ENCODE measurements at places on chromosomes 3 and 15.

DNA sequence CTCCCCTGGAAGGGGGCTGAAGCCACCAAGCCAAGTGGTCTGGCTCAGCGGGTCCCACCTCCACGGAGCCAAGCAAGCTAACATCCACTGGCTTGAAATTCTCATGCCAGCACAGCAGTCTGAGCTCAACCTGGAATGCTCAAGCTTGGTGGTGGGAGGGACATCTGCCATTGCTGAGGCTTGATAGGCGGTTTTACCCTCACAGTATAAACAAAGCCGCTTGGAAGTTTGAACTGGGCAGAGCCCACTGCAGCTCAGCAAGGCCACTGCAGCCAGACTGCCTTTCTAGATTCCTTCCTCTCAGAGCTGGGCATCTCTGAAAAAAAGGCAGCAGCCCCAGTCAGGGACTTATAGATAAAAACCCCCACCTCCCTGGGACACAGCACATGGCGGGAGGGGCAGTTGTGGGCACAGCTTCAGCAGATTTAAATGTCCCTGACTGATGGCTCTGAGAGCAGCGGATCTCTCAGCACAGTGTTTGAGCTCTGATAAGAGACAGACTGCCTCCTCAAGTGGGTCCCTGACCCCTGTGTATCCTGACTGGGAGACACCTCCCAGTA is 23.2 kb upstream of the IGSF10 start:
- no peak for DNase-seq

- DNase-seq: no peak
Observed at GRCh38 chr3:127153506-127153815, 39.5 kb upstream of the PRR23E start.

- no peak for DNase-seq
Observed at GRCh38 chr15:60584355-60584998, 105.5 kb upstream of the ICE2 start.

- no peak for DNase-seq
Observed at GRCh38 chr3:171415070-171415469, 45.1 kb downstream of the TNIK start.

DNA sequence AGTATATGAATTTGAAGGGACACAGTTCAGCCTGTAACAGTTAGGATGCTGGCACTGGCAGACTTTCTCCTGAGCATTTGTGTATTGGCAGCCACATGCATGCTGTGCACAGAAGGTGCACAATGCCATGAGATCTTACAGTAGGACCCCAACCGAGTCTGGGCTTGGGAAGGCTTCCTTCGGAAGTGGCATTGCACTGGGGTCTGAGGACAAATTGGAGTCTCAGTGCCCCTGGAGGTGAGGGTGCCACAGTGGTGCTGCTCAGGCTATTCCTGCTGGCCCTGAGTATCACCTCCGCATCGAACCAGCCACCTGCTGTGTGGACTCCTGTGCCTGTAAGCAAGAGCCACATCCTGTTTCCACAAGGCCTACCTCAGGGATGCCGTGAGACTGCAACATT is 99.5 kb downstream of the DNAJB8 start:
- no peak for DNase-seq

- no peak for DNase-seq
Observed at GRCh38 chr3:22495791-22496190, 707.3 kb upstream of the UBE2E2 start.

DNA sequence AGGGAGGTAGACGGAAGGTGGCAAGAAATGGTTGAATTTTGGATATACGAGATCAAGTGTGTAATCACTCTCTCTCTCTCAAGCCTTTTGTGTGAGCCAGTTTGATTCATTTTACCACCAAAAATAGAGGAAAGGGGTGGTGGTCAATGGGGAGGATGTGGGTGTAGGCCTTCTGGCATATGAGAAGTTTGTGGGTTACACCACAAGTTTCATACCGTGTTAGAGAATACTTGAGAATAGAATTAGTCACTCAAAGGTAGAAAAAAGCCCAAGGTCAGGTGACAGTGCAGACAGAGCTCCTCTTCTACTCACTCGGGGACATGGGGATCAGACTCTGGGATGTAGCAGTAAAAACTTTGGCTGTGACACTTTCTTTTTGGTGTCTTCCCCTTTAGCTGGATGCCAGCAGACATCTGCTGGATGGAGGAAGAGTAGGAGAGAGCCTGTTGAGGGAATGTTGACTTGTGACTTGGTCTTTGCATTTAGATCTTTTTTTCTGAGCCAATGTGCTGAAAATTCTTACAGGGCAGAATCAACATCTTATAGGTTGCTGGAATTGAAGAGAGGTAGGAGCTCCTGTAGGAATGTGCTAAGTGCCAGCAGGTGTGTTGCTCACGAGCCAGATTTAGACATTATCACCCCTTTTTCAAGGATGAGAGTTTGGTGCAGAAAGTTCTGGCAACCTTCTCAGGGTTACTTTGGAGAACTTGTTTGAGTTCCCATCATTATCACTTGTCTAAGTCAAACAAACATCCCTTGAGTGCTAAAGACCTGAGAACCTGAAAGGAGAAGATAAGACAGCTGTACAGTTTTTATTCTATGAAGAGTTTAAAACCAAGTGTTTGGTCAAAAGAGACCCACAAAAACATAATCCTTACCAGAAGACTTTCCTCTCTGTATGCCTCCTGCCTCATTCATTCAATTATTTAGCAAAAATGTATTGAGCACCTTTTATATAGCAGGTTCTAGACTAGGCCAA is 43.9 kb upstream of the RYK start:
- DNase-seq: no peak

- DNase-seq: peak; percentile 82
Observed at GRCh38 chr3:171967932-171968678, 71.3 kb upstream of the FNDC3B start.

DNA sequence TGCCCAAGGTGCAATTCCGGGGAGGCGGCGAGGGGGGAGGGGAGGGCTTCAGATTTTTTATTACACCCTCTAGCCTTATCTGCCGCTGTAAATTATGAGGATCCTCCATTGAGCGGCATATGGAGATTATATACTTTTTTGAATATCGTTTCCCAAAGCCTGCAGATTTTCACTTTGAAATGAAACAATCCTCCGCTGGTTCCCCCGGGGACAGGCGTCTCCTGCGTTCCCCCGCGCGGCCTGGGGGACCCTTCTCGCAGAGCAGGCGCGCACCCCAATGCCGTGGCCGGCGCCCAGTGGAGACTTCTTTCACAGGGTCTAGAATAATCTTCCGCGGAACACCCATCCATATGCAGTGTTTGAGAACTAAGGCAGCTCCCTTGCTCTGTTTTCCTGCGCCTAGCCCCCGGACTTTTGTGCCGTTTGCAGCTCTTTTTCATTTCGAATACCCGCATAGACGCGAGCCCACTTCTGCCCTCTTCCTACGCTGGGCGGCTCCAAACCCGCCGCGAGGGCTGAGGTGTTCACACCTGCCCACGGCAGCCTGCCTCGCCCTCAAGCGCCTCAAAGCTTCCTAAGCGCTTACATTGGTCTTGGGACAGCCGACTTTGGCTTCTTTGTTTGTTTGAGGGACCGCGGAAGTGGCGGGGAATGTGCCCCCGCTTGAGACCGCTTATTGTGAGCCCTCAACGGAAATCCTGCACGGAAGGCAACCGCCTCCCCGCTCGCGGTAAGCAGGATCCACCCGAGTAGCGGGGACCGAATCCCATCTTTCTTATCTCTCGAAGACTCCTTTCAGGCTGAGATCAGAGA is 7.5 kb downstream of the SOX14 start:
- no peak for DNase-seq

DNA sequence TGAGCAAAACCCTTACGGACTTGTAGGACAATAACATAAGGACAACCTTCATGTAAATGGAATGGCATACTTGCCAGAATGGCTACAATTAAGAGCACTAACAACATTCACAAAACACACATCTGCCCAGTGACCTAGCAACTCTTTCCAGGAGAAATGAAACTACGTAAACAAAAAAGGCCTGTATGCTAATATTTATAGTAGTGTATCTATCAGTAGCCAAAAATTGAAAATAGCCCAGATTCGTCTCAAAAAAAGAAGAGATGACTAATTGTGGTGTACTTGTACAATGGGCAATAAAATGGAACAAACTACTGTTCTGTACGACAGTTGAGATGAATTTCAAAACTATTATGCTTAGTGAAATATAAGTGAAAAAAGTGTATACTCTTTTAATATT is 38.4 kb downstream of the CMC1 start:
- DNase-seq: no peak

- DNase-seq: no peak
Observed at GRCh38 chr15:60125334-60125733, 121.2 kb downstream of the FOXB1 start.

DNA sequence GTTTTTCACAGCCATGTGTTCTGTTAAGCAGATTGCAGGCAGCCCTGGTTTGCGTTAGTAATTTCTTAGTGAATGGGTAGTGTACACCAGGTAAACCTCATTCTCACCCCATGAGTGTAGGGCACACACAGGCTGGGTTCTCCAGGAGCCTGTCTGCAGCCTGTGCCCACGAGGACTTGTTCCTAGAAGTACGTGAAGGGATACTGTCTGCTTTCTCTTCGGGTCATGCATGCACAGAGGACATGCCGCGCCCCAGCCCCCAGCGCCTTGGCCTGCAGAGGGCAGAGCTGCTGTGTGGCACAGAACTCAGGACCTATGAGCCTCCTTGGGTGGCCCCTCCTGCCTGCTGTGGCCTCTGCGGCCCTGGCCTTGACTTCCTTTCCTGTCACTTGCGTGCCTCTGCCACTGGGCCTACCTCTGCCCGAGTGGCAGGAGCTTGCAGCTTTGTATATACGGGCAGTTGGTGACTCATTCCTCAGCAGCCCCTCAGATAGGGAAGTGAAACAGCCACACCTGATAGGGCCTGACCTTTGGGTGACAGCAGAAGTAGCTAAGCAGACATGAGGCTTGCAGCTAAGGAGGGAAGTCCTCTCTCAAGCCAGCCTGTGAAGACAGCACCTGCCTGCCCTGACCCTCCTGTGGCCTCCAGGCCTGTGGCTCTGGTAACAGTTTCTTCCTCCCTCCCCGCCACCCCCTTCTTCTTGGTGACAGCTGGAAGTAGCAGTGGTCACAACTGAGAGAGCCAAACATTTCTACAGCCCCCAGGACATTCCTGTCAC is 19.5 kb downstream of the PPCDC start:
- peak; percentile 83 for DNase-seq

GRCh38 chr3:38564631-38565338 is 68.6 kb downstream of the EXOG start:
- no peak for DNase-seq

- DNase-seq: no peak
Observed at GRCh38 chr3:48436477-48436787, 3.5 kb downstream of the CCDC51 start.

DNA sequence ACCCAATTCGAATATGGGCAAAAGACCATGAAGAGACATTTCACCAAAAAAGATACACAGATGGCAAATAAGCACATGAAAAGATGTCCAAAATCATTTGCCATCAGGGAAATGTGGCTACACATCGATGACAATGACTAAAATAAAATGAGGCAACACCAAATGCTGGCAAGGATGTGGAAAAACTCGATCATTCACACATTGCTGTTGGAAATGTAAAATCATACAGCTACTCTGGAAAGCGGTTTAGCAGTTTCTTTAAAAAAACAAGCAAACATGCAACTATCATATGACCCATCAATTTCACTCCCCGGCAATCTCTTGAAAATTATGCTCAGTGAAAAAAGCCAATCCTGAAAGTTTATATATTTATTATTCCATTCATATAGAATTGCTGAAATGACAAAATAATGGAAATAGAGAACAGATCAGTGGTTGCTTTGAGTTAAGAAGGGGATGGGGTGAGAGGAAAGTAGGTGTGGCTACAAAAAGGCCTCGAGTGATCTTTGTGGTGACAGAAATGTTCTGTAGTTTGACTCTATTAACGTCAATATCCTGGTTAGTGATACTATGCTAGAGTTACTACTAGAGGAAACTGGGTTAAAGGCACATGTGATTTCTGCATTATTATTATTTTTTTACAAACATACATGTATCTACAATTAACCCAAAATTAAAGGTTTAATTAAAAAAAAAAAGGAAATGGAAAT is 45.0 kb downstream of the DLG1 start:
- no peak for DNase-seq

- DNase-seq: no peak
Observed at GRCh38 chr3:73772076-73772886, 147.5 kb upstream of the PDZRN3 start.

- DNase-seq: no peak
Observed at GRCh38 chr3:40477666-40478065, 744 bp downstream of the ZNF619 start.

DNA sequence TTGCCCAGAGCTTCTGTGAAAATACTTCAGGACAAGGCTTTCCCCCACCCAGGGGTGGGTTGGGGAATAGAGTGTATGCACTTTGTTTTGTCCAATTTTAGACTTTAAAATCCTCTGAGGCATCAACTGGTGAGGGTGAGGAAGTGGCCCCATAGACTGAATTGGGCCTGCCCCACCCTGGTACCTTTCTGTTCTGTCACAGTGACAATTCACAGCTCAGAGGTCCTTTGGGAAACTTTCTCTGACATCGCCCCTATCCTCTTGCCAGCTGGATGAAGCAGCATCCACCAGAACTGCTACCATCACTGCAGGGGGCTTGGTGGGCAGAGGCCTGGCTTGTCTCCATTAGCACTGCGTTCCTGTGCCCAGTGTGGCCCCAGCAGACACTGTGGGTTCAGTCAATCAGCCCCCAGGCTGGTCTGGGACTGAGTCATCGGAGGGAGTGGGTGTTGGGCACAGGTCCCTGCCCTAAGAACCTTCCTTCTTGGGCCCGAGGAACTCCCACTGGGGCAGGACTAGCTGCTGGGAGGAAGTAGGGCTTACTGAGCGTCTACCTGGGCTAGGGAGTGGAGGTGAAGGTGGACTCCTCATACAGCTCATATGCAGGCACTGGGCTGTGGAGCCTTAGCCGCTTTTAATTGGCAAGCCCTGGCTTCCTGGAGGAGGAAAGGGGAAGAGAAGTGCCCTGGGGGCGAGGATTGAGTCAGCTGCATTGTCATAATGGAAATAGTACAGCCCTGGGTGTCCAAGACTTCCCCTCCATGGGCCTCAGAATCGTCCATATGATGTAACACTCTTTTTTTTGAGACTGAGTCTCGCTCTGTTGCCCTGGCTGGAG is 1.5 kb upstream of the PPM1M start:
- DNase-seq: no peak

DNA sequence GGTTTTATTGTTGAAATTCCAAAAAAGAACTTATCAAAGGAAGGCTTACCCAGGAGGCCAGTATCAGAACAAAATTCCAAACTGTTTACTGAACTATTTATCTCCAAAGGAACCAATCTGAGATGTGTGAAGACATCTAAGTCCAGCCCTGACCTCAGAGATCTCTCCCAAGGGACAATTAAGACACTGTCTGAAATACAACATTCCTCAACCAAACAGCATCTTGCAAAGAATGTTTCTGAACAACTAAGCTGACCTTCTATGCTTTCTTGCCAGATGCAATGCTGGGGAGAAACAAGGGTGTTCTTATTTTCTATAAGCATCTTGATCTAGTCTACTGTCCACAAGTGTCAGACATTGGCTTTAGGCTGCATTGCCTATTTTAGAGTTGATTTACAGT is 13.6 kb downstream of the PDZRN3 start:
- no peak for DNase-seq

DNA sequence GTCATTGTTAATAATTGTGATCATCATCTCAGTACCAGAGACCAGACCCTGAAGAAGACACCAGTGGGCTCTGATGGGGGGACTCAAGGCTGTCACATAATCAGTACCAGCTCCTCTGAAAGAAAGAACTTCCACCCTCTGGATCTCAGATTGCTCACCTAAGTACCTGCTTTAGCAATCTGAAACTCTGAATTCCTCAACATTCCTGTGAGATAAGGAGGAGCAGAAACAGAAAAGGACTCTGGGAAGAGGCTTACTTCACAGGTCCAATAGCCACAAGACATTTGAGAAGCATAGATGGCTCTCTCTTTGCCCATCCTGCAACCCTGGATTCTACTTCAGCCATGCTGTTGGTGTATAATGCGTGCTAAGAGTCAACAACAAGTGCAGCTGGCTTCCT is 44.0 kb upstream of the OXTR start:
- DNase-seq: no peak
